ENCODE measurements at places on chromosomes 7 and 10.

- DNase-seq, result no peak
Observed at GRCh38 chr10:72763201-72763600, 71.3 kb downstream of the MCU start.

GRCh38 chr10:112203328-112204076 is 19.9 kb upstream of the GPAM start:
- DNase-seq, result no peak

- DNase-seq, result no peak
Observed at GRCh38 chr10:104104926-104105325, 17.0 kb upstream of the SFR1 start.

- DNase-seq, result no peak
Observed at GRCh38 chr7:32216759-32217158, 146.6 kb upstream of the PDE1C start.

- DNase-seq, result no peak
Observed at GRCh38 chr10:66038623-66039022, 887.2 kb upstream of the LRRTM3 start.

Measured in HS-5 (cell line).